ENCODE measurements at places on chromosomes 3 and 15.

GRCh38 chr3:110686701-110687100, 384.9 kb upstream of the NECTIN3 start:
- DNase-seq = no peak

- DNase-seq = no peak
These were observed 41.9 kb downstream of the AMOTL2 start for GRCh38 chr3:134332344-134332743.

- no peak for DNase-seq
These were observed 4.8 kb downstream of the CSRNP1 start for GRCh38 chr3:39148435-39149058.

DNA sequence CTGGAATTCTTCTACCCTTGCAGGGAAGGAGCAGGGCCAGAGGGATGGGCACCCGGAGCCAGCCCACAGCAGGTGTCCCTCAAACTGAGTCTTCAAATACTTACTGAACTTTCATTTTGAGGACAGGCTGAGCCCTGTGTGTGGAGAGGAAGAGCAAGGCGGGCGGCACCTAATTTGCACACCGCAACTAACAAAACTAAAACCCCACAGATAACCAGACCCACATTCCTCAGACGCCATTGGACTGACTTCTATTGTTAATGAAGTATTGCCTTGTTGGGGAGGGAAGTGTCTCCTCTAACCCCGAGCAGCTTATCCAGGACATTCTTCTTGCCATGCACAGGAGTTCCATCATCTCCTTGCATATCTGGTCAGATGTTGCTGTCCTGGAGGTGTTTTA, 105.2 kb upstream of the NR2E3 start:
- no peak for DNase-seq

GRCh38 chr3:46748170-46748569, 30.5 kb upstream of the PRSS50 start:
- no peak for DNase-seq

DNA sequence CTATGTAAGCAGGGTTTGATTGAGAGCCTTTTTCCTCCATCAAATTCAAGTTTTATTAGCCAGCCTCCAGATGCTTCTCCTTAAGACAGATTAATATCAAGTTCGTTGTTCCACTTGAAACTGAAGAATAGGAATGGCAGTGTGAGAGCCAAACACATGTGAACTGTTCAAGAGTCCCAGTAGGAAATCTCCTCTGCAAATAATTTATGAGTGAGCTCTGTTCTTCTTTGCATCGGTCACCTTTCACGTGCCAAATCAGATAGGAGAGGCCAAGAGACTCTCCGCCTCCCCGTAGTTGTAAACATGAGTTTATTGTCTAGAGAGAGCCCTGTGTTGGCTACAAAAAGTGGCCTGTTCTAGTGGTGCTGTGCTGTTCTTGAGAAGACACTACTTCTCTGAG, 372.1 kb upstream of the NR2F2 start:
- DNase-seq = no peak

DNA sequence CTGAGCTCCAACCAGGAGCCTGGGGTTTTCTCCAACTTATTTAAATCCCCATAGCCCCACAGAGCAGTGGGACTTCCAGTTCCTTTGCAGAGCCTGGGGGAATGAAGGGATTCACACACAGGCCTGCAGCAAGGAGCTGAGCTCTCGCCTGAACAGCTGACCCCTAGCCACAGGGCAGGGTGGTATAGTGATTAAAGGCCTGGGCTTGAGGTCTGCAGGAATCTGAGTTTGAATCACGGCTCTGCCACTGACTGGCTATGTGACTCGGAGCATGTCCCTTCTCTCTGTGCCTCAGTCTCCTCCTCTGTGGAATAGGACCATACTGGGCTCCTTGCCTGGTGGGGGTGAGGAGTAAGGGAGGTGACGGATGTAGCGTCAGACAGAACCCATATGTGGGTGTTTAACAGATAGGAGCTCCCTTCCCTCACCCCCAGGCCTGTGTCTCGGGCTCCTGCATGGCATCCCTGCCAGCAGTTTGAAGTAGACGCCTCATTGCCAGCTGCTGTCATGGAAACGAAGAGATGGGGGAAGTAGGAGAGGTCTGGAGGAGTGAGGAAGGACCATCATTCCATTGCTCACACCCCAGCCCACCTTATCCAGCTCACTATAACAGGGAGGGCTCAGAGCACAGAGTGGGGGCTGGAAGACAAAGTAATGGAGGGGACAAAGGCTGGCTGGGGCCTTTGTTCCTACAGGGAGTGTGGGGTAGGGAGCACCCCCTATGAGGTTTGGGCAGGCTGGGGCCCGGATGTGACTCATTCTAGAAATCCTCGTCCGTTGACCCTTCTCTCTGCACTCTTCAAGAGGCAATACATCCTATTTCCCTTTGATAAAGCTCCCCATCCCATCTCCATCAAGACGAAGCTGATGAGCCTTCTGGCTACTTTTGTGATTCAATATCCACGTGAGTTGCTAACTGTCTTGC, 14.8 kb downstream of the HRH1 start:
- DNase-seq = no peak

- DNase-seq = no peak
These were observed 30.7 kb downstream of the NANOGP8 start for GRCh38 chr15:35054380-35054779.

DNA sequence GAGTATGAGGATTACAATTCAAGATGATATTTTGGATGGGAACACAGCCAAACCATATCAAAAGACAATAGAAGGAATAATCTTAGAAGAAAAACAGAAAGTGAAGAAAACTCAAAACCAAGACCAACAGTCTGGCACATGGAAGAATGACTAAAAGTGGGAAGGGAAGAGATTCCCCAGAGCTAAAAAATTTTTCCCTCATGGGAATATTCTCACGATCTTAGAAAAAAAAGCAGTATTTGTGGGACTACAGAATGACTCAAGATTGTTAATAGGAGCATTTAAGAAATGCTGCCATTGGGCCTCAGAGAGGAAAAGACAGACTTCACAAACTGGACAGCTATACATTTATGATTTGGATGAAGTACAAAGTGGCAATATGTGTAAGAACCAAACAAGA, 18.3 kb downstream of the OSTN start:
- DNase-seq = no peak

DNA sequence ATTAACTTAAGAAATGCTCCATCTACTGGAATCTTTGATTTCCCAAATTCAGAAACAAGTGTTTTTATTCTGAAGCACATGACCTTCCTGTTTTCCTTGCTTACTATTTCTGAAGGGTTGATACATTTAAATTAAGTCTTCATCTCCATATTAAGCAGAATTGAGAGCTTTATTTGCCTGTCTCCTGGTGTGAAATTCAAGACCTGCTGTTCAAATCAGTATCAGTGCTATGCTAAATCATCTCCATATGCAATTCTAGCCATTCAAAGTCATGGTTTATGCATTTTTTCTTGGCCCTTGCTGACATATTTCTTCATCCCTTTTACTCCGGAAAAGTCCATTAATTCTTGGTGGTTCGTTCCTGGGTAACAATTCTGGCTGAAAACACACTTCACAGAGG, 195.4 kb downstream of the ATP8B4 start:
- no peak for DNase-seq

DNA sequence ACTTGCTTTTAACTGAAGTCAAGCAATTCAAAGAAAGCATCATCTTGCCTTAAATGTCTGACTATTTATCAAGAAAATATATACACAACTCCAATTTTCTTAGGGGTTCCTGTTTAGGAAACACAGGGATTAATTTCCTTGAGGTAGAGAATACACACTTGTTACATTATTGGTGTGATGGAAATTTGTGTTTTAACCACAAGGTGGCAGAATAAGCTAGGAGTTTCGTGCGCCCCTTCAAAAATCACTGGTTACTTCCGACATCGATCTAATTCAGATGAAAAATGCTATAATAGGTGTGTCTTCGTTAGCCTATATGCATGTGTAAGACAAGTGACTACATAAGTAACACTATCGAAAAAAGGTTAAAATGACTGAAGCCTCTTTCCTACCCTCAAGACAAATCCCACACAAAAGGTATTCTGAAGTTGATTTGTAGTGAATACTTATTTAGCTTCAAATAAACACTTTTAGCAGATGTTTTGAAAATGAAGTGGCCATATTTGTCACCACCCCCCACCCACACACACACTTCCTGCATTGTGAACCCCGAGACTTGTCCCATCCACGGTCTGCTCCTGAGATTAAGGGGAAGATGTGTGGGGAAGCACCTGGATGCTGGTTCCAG, 246.5 kb downstream of the ROBO1 start:
- no peak for DNase-seq

DNA sequence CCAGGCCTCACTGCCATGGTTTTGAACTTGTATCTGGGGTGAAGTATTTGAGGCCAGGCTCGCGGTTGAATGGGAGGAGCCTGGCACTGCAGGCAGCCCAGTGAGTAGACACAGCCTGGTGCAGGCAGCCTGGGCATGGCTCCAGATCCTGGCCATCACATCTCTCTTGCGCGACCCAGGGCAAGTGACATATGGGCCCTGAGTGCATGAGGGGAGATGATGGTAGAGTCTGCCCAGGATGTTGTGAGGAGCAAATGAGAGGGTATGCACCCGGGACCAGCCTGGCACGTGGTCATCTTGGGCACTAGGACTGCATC, 103.5 kb downstream of the TBC1D2B start:
- DNase-seq = no peak

GRCh38 chr3:129077222-129077621, 16.6 kb downstream of the GP9 start:
- DNase-seq = no peak

- DNase-seq = no peak
These were observed 139.3 kb upstream of the ROBO2 start for GRCh38 chr3:76900596-76900995.

- DNase-seq = no peak
These were observed 44.5 kb downstream of the SNAPC5 start for GRCh38 chr15:66452971-66453580.

DNA sequence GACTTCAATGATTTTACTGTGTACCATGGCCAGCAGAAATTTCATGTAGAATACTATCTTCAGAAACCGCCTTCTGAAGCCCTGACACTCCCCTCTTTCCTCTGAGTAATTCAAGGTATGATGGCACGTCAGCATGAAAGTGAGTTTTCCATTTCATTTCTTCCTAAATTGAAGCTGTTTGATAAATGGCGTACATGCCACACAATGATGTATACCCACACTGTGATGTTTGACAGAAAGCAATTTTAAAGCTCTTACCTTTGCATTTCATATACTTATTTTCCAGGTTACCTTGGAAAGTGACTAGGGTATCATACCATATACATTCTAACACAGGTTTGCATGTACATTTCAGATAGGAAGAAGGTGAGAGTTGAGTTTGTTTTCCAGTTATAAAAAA, 147.9 kb upstream of the LRRC3B start:
- no peak for DNase-seq

- no peak for DNase-seq
These were observed 46.3 kb upstream of the TIPARP start for GRCh38 chr3:156627946-156628569.

DNA sequence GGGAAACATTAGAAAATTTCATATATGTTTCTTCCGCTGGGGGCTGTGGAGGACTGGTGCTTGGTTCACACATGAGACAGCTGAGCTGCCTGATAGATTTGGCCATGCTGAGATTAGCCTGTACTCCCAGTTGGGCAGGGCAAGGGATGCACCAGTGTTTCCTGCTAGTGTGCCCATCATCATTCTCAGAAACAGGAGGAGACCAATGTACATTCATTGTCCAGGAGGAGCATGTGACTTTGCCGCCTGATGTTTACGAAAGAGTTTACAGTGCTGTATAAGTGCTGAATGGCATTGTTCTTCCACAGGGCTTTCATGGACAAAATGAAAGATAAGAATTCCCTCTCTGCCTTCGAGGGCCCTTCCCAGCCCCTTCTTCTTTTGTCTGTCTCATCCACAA, 311.1 kb upstream of the THBS1 start:
- no peak for DNase-seq

All from left forelimb (tissue), 1 donor.